ENCODE measurements at places on chromosomes 4 and X.

DNA sequence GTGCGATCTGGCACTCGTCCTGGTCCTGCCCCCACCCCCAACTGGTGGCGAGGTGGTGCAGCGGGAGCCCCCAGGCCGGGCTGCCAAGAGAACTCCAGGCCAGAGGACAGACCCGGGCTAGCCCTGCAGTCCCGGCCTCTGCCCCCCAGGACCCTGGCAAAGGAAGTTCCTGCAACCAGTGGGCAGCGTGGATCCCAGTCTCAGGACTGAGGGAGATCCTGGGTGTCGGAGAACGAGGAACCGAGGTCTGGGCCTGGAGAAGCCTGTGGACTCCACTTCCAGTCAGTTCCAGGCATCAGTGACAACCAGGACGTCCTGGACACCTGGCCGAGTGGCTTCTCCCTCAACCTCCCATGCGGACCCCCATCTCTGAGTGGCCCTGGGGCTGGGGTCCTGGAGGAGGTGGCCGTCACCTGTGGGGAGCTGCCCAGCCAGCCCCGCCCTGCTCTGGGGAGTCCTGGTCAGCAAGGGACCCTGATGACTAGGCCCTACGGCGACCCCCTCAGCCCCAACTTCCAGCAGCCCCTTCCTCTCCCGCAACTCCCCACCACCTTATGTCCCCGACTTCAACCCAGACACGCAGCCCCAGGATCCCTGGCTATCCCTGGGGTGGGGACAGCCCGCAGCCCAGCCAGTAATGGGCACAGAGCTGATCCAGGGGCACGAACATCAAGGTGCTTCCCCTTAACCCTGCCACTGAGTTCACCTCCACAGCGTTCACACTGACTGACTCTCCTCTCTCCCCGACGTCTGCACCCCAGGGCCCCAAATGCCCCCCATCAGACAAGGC is 53.7 kb upstream of the NKX1-1 start:
- DNase-seq = peak; percentile 4

GRCh38 chr4:14874990-14875389 is 127.3 kb upstream of the CPEB2 start:
- DNase-seq = no peak

DNA sequence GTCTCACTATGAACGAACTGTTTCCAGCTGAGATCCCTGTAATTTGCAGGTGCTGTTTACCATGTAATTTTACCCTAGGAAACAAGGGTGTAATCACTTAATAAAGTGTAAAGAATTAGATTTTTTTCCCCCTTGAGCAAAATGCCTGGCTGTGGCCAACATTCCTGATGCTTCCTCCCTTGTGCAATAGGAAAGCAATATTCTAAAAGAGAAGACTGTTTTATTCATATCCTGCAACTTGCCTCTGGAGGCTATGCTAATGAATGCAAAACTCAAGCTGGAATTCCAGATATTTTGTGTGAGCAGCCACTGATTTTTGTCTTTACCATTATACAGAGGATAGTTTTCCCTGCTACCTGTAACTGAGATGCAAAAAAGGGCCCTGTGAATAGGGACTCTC is 98.0 kb downstream of the AWAT2 start:
- no peak for DNase-seq

DNA sequence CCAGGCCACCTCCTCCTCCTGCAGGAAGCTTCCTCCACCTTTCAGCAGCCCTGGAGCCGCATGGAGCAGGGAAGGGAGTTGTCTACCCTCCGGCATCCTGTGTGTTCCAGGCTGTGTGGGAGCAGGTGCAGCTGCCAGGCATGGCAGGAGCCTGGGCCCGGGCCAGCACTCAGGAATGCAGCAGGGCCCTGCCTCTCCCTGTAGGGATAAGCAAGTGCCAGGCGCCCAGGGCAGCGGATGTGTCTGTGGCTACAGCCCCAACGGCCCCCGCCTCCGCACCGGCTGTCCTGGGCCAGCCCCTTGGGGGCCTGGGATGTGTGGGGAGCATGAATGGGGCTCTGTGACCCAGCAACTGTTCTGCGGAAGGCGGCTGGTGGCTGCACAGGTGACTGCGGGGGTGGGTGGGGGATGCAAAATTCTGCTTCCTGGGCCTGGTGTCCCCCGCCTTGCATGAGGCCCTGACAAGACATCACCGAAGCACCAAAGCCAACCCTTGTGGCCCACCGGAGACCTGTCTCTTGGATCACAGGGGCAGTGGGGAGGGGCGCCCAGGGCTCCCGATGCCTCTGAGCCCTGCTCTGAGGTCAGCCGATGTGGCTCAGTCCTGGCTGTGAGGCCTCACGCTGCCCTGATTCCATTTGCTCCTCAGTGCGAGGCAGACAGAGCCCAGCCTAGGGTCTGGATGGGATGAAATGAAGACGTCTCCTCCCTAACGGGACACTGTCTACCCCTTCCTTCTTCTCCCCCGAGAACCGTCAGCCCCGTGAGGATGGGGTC is 1.4 kb upstream of the DOK7 start:
- DNase-seq = no peak

GRCh38 chrX:23844502-23845138 is 61.6 kb downstream of the SAT1 start:
- peak; percentile 4 for DNase-seq

GRCh38 chr4:56863441-56864139 is 42.1 kb upstream of the SPINK2 start:
- DNase-seq = no peak

- no peak for DNase-seq
Observed at GRCh38 chr4:141328560-141329173, 108.0 kb downstream of the ZNF330 start.

All from endothelial cell (in vitro differentiated cells).